Gastroesophageal sphincter (tissue), 4 donors: ENCODE measurements at places on chromosomes 1 and 21. TPM values are rescaled to one million over a fixed set of nuclear protein-coding genes. Genes with fewer than 3 reads are reported as not detected.

DNA sequence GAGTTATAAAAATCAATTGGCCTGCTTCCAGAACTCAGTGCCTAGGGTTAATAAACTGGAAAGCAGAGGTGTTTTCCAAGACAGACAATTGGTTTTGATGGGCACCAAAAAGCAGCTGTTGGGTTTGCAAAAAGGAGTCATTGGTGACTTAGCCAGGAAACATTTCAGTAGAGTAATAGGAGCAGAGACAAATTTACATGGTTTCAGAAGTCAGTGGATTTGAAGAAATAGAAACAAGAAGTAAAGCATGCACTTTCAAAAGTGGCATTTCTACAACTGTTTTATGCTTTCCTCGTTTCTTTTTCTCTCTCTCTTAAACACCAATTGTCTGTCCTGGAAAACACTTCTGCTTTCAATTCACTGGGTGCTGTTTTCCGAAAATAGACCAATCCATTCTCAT is 87.8 kb downstream of the GLUL start:
- ATAC-seq, result no peak

- no peak for ATAC-seq
Observed at GRCh38 chr1:111620441-111620971, 917 bp downstream of the RAP1A start.

Gene CORT
- total RNA-seq, result not detected

DNA sequence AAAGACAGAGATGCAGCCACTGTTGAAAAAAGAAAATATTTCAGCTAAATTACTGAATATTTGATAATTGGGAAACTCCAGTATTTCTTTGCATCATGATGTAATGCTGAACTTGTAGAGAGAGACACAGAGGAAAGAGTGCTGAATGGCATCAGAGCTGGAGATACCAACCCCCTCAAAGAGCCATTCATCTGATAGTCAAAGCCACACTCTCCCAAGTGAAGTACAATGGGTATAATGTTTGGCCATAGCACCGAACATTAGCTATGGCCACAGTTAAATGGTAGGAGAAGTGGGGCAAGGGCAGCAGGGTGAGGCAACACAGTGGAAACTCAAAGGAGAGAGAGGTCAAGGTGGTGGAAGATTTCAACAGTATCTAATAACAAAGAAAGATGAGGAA is 107.5 kb upstream of the TNFSF4 start:
- ATAC-seq, result no peak

Gene WDR64
- total RNA-seq, result not detected

DNA sequence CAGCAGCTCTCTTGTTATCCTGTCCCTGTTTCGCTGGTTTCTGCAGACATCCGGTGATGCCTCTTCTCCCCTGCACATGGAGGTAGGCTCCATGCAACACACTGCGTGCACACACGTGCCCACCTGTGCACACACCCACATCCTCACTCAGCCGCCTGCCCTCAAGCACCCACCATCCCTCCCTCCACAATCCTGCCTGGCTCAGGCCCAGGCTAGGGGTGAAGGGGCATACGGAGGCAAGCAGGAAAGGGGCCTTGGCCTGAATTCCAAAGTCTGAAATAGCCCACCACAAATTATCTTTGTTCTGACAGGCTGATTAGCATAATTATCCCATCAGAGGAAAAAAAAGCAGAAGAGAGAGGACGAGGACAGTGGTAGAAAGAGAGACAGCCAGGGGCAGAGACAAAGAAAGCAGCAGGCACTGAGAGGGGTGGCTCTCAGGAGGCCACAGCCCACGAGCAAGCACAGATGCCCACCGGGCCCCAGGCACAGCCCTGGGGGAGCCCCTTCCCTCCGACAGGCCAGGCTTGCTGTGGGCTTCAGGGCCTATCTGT is 73.2 kb downstream of the GRIK3 start:
- no peak for ATAC-seq

- no peak for ATAC-seq
Observed at GRCh38 chr1:241470908-241471590, 48.5 kb downstream of the FH start.

DNA sequence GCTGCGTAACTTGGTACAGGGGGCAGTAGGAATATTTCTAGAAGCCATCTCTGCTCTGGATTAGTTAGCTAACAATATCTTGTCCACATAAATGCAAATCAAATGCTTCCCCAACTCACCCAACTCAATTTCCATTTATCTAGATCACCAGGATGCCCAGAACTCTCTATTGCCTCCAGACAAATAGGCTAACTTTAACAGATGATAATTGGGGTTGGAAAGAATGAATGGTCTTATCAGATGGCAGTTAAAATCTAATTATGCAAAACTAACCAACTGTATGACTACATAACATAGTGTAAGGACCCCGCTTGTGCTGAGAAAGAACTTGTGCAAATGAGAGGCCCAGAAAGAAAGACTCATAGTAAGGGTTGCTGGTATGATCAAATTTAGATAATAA is 1024.8 kb downstream of the PLA2G4A start:
- ATAC-seq, result no peak

Gene GNAT2
- not detected for total RNA-seq

- ATAC-seq, result no peak
Observed at GRCh38 chr21:22355949-22356348, 1357.7 kb downstream of the NCAM2 start.

DNA sequence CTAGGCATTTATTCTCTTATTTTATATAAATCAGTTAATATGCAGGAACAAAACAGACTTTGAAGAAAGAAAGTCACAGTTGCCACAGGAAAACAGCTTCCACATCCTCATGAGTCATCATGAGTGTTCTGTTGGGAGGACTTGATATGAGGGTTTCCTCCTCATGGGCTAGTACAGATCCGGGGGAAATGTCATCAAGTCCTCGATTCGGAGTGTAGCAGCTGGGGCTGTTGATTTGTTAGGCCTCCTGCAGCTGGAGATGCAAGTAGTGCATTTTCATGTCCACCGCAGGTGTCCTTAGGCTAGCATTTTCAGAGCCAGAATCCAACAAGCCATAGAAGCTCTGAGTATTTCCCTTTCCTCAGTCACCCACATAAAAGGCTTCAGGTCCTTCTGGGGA is 36.7 kb downstream of the ADAM30 start:
- ATAC-seq, result no peak

DNA sequence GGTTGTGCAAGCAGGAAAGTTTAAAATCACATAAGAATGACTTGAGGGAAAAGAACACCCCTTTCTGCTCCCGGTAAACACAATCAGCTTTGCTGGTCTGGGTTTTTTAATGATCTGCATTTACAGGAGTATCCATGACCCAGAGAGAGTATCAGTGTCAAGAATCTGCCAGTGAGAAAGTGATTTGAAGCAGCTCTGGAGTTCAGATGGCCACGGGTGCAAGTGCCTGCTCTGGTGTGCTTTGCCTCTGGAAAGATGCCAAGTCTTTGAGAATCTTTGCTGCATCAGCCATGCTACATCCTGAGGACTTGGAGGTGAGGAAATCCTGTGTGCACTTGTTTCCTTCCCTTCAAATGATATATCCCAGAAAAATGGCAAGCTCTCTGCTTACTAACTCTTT is 18.6 kb upstream of the MYSM1 start:
- ATAC-seq, result no peak

GRCh38 chr1:79128722-79129121 is 122.2 kb upstream of the ADGRL4 start:
- ATAC-seq, result no peak

Gene NR1I3
- not detected for total RNA-seq

Gene CCDC27
- not detected for total RNA-seq

DNA sequence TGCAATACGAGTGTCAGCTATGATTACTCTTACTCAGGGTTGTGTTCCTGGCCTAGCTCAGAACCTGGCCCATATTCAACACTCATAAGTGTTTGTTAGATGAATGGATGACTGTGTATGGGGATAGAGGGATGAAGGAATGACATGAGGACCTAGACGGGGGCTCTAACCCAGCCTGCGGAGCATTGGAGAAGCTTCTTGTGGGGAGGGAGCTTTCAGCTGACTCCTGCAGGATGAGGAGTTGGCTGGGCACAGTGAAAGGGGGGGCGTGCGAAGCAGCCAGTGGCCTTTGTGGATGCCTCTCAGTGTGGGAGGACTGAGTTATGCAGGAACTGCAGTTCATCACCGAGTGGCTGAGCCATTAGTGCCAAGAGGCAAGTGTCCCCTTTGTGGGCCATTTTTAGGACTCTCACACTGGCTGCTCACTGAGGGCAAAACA is 1.2 kb upstream of the EXTL1 start:
- no peak for ATAC-seq

- ATAC-seq, result no peak
Observed at GRCh38 chr1:221302357-221302756, 423.1 kb downstream of the HLX start.

GRCh38 chr1:204975021-204975420 is 68.0 kb upstream of the CNTN2 start:
- no peak for ATAC-seq

Gene OR2L3
- total RNA-seq, result not detected

Gene SPATA1
- not detected for total RNA-seq

DNA sequence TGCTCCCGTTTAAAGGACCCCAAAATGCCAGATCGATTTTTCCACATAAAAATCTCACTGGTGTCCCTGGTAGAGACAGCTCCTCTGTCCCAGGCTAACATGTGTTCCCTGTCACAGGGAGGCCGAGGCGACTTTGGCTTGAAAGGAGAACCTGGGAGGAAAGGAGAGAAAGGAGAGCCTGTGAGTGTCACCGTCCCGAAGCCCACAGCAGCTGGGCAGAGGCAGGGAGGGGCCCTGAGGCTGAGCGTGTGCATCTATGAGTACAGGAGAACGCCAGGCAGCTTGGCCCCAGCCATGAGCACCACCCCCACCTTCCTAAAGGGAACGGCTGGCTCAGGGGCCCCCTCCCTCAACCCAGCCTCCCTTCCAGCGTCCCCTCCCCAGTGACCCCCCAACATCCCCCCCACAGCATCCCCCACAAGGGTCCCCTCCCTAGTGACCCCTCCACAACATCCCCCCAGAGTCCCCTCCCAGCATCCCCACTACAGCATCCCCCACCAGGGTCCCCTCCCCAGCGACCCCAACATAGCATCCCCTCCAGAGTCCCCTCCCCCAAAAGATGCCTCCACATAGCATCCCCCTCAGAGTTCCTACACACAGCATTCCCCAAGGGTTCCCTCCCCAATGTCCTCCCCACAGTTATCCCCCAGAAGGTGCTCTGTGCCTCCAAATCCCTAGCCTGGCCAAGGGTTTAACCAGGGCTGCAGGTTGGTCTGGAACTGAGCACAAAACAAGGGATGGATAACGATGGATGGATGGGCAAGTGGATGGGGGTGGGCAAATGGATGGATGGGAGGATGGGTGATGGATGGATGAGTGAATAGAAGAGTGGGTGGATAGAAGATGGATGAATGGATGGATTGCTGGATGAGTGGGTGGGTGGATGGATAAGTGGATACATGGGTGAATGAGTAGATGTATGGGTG is 25.1 kb downstream of the COL6A2 start:
- no peak for ATAC-seq

DNA sequence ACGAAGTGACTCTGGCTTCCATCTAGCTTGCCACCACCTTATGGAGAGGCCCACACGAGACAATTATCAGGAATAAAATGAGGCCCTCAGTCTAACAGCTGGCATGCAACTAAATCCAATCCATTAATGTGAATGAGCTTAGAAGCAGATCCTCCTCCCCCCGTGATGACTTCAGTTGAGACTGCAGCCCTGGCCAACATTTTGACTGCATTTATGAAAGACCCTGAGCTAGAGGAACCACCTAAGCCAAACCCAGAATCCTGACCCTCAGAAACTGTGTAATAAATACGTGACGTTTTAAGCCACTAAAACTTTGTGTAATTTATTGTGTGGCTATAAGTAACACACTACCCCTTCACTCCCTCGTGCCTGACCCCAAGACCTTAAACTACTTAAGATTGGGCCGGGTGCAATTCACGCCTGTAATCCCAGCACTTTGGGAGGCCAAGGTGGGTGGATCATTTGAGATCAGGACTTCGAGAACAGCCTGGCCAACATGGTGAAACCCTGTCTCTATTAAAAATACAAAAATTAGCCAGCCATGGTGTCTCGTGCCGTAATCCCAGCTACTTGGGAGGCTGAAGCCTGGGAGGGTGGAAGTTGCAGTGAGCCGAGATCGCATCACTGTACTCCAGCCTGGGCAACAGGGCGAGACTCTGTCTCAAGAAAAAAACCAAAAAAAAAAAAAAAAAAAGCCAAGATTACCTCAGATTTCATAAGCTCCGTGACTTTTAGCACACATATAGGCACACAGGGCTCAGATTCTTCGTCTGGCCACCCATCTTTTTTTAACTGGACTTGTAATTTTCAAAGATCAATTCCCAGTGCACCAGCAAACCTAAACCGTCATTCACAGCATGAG is 72.5 kb downstream of the ENAH start:
- ATAC-seq, result no peak

Gene OR2T11
- not detected for total RNA-seq

DNA sequence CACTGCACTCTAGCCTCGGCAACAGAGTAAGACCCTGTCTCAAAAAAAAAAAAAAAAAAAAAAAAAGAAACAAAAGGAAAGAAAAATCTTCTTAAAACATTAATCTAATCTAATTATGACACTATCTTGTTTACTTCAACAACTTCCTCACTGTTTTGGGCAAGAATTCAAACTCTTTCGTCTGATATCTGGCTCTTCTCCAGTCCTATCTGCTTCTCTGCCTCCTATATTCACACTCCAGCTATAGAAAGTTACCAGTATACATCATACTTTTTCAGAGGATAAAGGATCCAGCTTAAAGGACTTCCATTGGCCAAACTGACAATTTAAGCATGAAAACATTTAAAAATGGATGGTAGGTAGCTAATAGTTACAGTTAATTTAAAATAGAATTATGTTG is 47.3 kb downstream of the EIF2B3 start:
- ATAC-seq, result no peak

DNA sequence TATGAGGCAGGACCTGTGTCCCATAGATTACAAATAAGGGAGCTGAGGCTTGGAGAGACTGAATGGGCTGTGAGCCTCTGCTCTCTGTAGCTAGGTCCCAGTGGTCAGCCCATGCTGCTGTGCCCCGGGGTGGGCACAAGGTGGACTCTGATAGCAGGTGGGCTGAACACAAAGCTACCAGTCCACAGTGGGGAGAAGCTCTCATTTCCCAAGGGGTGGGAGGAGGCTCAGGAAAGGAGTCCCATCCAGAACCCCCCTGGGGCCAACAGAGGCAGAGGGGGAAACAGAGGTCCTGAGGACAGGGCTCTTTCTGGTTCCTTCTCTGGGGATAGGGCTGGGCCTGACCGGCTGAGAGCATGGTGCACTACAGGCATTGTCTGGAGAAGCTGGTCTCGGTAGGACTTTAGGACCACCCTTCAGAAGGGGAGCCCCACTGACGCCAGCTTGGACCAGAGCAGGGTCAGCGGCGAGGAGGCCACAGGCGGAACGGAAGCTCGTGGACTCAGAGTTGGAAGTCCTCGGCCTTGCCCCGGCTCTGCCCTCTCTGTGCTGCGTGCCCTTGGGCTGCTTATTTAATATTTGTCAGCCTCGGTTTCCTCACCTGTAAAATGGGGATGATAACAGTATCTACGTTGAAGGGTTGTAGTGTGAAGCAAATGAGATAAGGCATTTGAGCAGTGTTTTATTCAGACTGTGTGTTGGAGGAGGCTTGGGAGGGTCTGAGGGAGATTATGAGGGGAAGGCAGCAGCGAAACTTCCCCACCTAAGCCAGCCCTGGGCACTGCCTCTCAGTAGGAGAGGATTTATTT is 26.6 kb downstream of the SDE2 start:
- no peak for ATAC-seq

- no peak for ATAC-seq
Observed at GRCh38 chr1:232628335-232629249, 1.3 kb downstream of the SIPA1L2 start.
